ENCODE measurements at places on chromosomes 16 and 17.

GRCh38 chr16:20349615-20350014 lies 2.9 kb downstream of the UMOD start:
- DNase-seq = no peak

DNA sequence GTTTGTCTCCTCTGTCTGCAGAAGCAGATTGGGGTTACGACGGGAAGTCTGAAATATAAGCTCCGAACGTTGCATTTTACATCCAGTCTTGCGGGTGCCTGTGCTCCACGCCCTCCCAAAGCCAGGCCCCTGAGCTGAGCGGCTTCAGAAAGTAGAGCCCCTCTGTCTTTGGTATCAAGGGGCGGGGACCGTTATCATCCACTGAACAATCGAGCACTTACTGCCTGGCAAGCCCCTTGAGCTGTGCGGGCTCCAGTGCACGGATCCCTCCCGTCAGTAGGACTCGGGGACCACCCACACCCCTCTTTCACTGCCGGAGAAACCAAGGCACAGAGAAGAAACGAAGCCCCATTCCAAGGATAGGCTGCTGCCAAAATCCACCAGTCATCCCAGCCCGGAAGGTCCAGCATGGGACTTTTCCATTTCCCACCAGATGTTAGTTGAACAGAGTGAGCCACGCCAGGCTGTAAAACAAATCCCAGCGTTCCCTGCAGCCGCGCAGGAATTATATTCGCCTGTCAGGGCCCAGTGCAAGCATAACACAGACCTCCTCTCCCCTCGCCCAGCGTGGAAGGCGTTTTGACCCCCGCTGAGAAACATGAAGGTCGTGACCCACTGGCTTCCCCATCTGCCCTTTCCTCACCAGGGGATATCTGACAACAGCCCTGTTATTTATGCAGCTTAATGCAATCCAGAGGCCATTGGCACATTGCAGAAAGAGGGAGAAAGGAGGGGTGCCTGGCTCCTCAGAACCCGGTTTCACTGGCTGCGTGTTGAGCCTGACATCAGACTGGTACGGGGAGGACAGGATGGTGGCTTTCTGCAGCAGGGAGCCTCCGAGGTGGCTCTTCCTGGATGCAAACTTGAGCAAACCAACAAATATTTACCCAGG lies 212.2 kb upstream of the FOXF1 start:
- DNase-seq = no peak

- DNase-seq = no peak
Observed at GRCh38 chr16:23863511-23864422, 28.0 kb downstream of the PRKCB start.

- peak; percentile 90 for DNase-seq
Observed at GRCh38 chr16:56964243-56965148, 2.7 kb downstream of the CETP start.

DNA sequence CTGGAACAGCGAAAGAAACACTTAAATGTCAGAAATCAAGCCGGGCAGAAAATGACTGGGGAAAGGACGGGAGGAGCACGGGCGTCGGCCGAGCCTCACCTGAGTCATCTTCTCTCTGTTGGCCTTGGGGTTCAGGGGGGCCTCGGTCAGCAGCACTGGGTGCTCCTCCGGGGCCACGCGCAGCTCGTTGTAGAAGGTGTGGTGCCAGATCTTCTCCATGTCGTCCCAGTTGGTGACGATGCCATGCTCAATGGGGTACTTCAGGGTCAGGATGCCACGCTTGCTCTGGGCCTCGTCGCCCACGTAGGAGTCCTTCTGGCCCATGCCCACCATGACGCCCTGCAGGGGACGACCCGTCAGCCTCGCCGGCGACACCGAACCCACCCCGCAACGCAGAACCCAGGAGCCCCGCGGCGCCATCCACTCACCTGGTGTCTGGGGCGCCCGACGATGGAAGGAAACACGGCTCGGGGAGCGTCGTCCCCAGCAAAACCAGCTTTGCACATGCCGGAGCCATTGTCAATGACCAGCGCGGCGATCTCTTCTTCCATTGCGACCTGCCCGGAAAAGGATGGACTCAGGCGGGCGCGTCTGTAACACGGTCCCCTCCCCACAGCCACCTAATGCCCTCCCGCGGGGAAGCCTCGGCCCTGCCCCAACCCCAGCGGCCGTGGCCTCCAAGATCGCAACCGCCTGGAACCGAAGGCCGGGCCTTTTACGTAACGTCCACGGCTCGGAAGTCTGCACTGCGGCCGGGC lies 616 bp downstream of the ACTG1 start:
- DNase-seq = no peak
